ENCODE measurements at places on chromosomes 11 and 22.
A peak's percentile ranks its signal among the peaks of the same experiment; 100 is the strongest.

DNA sequence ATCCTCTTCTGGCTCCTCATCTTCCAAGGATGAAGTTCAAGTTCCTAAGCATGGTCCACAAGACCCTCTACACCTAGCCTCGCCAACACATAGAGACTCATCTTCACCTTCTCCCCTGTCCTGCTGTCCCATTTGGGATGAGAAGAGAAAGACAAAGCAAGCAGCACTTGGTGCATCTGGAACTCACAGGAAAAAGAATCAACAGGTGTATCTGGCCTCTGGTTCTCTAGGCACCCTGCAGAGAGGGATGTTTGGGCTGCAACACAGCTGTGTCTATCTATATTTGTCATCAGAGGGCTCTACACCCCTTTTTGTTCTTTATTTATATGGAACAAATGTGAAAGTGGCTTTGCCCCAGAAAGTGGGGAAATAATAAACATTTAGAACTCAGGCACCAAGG is 82.1 kb upstream of the GALNT18 start:
- no peak for DNase-seq

- no peak for DNase-seq
These were observed 1.4 kb downstream of the RCE1 start for GRCh38 chr11:66844496-66845142.

GRCh38 chr11:127656116-127656836 is 655.7 kb upstream of the KIRREL3 start:
- DNase-seq, result no peak

GRCh38 chr11:79330651-79331050 is 110.2 kb downstream of the TENM4 start:
- DNase-seq, result no peak

- no peak for DNase-seq
These were observed 12.8 kb upstream of the TESMIN start for GRCh38 chr11:68763926-68764657.

GRCh38 chr22:42581762-42582716 is 28.3 kb downstream of the SERHL2 start:
- peak; percentile 69 for DNase-seq

DNA sequence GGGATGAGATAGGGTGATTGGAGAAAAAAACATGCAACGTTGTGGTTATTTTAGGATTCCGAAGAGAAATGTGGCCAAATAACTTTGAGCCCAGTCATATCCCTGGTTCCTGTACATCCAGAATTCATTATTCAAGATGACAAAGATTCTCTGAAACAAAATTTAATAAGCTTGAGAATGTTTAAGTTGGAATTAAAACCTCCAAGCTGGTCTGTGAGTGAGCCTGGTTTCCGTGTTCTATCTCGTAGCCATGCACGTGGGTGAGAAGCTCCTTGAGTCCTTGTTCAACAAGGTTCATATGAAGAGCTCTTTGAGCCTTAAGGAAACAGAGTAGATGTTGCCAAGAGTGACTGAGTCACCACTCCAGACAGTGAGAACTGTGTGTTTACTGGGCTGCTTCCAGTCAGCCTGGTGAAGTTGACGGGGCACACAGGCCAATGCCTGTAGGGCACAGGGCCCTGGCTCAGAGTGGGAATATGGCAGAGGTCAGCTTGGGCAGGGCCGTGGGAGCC is 206.5 kb downstream of the NAV2 start:
- DNase-seq, result no peak

- DNase-seq, result no peak
These were observed 6.9 kb downstream of the FTH1 start for GRCh38 chr11:61960532-61960931.

GRCh38 chr11:116193321-116194131 is 579.3 kb downstream of the BUD13 start:
- DNase-seq, result no peak

DNA sequence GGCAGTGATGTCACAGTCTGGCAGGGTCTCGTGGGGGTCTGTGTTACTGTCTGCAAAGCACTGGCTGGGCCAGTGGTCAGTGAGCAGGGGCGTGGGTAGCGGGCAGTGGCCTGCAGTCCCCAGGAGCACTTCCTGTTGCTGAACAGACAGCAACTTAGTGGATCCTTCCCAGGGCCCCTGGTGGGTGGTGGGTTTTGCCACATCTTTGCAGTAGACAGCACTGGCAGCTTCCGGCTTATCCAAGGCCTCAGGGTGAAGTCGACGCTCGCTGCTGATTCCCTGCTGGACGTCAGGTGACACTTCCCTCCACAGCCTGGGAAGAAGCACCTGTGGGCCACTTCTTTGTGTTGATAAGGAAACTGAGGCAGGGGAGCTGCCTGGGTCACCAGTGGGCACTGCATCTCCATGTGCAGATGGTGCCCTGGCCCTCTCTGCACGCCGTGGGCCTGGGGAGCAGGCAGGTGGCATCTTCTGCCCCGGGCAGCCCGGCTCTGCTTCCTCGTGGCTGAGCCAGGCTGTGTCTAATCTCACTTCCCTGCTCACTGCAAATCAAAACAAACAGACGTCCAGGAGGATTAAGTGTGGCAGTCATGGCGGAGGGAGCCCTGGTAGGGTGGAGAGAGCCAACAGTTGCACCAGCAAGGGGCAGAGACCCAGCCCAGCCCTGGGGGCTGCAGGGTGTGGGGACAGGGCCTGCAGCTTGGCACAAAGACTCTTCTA is 79.8 kb downstream of the KCNQ1 start:
- DNase-seq, result no peak

DNA sequence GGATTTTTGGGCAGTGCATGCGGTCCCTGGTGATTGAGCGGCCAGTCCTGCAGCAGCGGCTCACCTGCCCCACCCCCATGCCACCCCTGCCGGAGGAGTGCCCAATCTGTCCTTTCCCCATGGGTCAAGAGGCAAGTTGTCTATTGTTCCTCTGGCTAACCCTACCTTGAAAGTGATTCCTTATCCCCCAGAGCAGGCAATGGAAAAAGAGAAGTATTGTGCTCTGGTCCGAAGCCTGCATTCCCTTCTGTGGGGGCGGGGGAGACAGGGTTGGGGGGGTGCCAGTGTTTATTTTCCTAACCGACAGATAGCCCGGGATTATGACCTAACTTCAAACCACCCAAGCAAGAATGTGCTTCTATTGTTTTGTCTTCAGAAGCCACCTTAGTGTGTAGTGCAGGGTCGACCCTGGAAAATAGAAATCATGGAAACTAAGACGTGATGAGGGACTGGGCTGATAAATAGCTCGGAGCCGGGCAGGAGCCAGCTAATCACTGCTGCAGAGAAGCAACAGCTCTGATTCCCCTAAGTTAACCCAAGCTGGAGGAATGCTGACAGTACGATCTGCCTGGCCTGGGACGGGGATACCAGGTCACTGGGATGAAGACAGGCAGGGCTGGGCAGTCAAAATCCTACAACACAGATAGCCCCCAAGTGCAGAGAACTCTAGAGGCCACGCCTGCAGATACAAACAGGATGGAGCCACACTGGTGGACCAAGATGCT is 38.7 kb upstream of the ATXN10 start:
- no peak for DNase-seq

GRCh38 chr11:69984457-69985261 is 93.5 kb upstream of the ANO1 start:
- DNase-seq, result no peak

DNA sequence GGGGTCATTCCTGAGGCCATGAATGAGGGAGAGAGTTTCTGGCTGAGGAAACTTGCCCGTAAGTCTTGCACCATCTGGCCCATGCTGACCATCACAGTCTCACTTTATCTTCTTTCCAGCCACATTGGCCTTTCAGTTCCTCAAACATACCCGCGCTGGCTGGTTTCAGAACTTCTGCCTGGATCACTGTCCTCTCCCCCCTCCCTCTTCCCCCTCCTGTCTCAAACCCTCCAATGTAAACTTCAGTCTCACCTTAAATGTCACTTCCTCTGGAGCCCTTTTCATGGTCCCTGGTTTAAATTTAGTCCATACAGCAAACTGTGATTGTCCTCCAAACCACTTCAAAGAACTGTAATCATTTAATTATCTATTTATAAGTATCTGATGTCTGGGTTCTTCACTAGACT is 3.7 kb upstream of the TMEM109 start:
- no peak for DNase-seq

- no peak for DNase-seq
These were observed 73.8 kb downstream of the FAM76B start for GRCh38 chr11:95715777-95716241.

- DNase-seq, result no peak
These were observed 65.5 kb downstream of the BMAL1 start for GRCh38 chr11:13343067-13343466.

DNA sequence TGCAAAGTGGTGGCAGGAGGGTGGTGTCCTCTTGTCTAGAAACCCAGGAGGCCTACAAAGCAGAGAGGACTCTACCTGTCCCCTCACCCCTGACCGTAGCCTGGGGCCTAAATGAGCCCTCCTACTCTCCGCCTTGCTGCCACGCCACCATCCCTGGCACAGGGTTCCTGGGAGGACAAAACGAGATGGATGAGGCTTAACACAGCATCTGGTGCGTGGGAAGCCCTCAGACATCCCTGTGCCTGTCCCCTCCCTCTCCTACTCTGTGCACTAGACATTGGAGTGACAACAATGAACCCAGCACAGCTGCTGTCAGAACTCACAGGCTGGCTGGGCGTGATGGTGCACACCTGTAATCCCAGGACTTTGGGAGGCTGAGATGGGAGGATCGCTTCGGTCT is 36.4 kb upstream of the DKK3 start:
- no peak for DNase-seq

DNA sequence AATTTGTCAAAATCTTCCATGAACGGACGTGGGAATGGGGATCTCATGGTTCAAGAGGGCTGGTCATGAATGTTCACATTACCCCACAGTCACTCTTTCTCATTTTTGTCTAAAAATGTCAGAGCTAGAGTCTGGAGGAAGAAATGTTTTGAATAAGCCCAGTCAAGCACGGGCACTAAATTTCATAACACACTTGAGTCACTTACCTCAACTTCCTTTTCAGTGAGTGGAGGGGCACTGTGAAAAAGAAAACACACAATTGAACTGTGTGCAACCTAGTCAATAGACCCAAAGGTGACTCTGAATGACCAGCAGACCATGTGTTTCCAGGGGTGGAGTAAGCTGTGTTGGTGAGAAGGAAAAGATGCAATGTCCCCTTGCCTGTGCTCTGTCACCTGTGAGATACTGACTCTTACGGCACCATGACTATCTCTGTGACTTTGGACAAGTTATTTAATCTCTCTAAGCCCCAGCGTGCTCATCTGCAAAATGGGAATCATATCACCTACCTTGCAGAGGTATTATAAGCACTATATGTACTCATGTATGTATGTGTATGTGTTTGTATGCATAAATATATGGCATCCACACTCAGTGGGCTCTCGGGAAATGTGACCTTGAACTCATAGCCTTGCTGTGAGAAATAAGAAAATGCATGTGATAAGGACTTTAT is 38.2 kb upstream of the LYVE1 start:
- no peak for DNase-seq

DNA sequence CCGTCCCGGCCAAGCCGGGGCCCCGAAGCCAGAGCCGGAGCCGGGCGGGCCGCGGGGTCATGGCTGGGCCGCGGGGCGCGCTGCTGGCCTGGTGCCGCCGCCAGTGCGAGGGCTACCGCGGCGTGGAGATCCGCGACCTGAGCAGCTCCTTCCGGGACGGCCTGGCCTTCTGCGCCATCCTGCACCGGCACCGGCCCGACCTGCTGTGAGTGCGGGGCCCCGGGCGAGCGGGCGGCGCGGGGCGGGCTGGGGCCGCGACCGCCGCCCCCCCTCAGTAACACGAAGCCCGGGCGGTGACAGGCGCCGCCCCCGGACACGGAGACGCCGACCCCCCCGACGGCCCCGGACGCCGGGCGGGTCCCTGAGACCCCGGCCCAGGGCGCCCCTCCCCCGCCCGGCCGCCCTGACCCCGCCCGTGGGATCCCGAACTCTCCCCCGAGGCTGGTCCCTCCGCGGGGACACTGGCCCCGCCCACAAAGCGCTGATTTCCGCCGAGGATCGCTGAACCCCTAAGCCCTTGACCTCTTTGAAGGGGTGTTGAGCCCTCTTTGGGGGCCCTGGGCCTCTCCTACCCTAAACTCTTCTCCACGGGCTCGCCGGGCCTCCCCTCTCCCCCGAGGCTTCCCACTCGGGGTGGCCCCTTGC is 389 bp downstream of the MICALL1 start:
- no peak for DNase-seq

GRCh38 chr22:23234409-23235161 is 54.3 kb downstream of the BCR start:
- no peak for DNase-seq

DNA sequence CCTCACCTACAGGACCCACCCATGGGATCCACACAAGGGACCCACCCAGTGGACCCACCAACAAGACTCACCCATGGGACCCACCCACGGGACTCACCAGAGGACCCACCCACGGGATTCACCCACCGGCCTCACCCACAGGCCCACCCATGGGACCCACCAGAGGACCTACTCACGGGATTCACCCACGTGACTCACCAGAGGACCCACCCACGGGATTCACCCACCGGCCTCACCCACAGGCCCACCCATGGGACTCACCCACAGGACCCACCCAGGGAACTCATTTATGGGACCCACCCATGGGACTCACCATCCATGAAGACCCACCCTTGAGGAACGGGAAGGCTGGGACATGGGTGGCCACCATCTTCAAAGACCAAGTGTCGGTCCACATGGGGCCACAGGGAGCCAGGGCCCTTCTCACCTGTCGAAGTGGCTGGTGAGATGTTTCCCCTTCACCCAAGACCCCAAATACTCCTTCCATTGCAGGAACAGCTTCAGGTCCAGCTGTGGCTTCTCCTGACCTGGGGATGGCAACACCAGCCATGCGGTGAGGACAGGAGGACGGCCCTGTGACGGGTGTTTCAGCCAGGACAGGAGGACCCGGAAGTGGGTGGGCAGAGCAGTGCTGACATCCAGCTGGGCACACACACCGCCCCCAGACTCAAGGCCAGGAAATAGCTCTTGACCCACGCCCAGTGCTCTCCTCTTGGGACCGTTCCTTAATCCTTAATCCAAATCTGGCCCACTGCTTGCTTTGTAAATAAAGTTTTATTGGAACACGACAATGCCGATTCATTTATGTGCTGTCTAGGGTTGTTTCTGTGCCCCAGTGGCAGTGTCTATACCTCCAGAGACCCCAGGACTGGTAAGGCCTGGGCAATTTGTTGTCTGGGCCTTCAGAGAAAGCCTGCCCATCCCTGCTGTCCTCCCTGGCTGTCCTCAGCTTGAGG is 1005.1 kb downstream of the BRD1 start:
- no peak for DNase-seq

- DNase-seq, result no peak
These were observed 5.4 kb downstream of the LMF2 start for GRCh38 chr22:50502096-50502495.

- peak; percentile 38 for DNase-seq
These were observed 3.6 kb downstream of the SEPTIN5 start for GRCh38 chr22:19717691-19718455.

DNA sequence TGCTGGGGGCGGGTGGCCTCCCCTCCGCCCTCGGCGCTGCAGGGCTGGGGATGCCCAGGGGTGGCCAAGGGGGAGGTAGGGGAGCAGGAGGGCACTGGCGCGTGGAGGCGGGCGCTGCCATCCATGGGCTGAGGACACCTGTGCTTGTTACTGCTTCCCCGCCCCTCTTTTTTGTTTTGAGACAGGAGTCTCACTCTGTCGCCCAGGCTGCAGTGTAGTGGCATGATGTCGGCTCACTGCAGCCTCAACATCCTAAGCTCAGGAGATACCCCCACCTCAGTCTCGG is 683 bp upstream of the FADS3 start:
- DNase-seq, result no peak

- DNase-seq, result peak; percentile 31
These were observed 11.5 kb downstream of the P2RX3 start for GRCh38 chr11:57349491-57350274.
